ENCODE measurements at places on chromosomes 12 and 14.

- no peak for DNase-seq
Measured at GRCh38 chr12:3045989-3046388, 31.2 kb upstream of the TSPAN9 start.

- DNase-seq = no peak
Measured at GRCh38 chr14:91387169-91387835, 30.3 kb downstream of the CCDC88C start.

DNA sequence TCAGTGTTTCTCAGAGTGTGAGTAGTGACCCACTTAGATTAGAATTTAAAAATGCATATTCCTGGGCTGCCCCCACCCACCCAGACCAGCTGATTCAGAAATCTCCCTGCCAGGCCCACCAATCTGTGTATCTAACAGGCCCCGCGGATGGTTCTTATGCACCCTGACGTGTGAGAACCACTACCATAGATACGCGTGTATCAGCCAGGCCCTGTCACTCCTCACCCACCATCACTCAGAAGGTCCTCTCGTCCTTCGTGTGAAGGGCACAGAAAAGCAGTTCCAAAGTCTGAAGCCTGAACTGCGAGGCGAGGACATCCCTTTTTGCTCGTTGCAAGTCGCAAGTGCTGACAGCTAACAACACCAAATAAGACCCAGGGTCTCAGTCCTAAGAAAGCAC lies 72.4 kb downstream of the IFT43 start:
- DNase-seq = no peak

DNA sequence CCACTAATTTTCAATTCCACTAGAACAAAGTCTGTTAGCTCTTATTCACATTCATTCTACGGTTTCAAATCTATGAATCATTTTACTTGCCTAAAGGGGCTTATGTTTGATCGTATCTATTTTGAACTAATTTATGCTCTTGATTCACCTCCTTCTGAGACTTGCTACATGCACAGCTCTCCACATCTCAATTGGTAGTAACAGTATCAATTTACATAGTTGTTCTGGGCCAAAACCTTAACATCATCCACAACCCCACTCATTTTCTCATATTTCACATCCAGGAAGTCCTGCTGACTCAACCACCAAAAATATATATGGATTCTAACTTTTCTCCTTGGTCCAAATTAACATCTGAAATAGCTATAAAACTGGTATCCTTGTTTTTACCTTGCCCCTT lies 208.6 kb downstream of the RASSF9 start:
- DNase-seq = no peak

DNA sequence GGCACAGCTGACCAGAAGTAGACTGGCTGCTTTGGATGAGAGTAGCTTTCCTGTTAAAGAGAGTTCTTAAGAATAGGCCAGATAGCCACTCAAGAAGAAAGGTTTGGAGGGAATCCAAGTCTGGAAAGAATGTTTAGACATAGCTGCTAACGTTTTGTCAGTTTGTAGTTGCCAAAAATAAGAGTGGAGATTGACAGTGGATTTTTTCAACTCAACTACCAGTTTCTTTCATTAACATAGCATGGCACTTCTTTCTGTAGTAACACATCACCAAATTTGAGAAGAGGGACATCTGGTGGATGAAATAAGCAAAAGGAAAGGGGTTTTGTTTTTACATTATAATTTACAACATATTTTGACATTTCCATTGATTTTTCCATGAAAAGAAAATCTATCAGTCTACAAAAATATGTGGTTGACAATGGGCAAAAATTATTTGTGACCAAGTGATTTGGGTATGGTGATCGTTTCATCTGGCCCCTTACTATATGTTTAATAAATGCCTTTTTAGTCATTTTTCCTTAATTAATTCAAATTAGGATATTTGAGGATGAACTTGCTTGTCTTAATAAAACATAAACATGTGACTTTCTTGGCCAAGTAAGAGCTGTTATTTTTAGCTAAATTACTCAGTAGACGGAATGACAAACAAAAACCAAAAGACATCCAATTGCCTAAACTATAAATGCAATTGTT lies 71.1 kb downstream of the PTPRR start:
- no peak for DNase-seq

DNA sequence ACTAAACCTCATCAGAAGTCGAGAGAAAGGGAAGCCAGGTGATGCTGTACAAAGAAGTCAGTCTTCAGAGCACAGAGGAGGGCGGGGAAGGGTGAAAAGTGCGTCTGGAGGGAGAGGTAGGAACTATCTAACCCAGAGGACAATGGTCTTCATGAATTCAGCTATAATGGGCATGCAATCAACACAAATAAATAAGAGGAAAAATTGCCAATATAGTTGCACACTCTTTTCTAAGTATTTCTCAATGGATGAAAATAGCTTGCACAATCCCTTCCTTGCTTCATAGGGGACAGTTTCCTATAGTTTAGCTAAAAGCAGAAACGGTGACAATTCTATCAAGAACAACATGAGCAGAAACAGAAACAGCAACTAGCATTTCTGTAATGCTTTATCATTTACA lies 931.2 kb downstream of the AACS start:
- DNase-seq = no peak

DNA sequence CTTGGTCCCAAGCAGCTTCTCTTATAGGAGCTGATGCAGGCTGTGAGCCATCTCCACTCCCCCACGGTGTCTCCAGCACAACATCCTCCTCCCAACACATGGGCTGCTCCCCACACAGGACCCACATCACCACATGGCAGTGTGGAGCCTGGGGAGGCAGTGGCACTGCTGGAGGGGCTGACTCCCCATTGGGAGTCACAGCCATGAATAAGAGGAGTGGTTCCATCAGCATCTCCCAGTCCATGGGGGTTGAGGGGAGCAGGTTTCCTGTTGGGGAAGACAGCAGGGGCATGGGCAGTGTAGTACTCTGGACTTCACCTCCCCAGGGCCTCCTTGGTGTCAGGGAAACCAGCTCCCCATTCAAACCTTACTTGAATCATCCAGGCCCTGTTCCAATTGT lies 40.5 kb upstream of the OXA1L start:
- DNase-seq = no peak

DNA sequence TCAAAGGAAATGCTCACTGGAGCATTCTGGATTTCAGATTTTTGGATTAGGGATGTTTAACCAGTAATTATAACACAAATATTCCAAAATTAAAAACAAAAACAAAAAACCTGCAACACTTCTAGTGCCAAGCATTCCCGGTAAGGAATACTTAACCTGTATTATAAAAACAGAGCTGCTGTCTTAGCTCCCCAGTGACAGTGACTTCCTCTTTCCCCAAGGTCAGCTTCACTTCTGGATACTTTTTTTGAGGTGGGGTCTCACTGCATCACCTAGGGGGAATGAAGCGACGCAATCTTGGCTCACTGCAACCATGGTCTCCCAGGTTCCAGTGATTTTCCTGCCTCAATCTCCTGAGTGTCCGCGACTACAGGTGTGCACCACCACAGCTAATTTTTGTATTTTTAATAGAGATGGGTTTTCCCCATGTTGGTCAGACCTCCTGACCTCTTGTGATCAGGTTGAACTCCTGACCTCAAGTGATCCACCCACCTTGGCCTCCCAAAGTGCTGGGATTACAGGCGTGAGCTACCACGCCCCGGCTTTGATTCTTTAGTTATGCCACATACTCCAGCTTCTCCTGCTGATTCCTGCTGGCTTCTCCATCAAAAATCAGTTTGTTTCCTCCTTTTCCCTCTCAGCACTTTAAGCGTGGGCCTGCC lies 15.9 kb downstream of the PPP1CC start:
- DNase-seq = no peak

DNA sequence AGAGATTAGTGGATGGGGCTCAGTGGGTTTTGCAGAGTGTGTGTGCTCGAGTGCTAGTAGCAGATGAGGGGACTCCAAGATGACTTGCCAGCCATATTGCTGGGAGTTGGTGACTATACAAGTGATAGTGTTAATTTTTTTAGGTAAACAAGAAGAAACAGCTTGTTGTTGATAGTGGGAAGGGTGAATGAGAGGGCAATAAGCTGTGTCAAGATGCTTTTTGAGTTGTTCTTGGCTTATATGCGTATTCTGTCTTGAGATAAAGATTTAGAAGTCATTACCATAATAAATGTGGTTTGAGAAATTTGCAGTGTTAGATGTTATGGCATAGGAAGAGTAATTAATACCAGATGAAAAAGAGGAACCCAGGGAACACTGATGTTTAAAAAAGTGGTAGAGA lies 75.3 kb downstream of the RCOR1 start:
- DNase-seq = no peak

DNA sequence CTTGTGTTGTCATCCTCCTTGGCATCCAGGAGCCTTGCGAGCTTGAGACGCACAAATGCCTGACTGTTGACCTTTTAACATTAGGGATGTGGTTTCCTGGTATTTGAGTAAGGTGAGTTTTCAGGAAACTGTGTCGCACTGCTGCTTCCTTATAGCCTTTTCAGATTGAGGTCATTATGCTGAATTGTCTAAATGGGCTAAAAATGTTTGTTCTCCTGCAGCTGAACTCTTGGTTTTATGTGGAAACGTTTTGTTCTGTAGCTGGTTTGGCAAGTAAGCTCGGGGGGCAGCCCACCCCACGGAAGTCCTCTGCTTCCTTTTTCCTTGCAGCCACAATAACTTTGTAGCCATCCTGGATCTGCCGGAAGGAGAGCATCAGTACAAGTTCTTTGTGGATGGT lies 5.7 kb downstream of the PRKAB1 start:
- DNase-seq = no peak

- no peak for DNase-seq
Measured at GRCh38 chr12:38427442-38427841, 110.9 kb downstream of the ALG10B start.

DNA sequence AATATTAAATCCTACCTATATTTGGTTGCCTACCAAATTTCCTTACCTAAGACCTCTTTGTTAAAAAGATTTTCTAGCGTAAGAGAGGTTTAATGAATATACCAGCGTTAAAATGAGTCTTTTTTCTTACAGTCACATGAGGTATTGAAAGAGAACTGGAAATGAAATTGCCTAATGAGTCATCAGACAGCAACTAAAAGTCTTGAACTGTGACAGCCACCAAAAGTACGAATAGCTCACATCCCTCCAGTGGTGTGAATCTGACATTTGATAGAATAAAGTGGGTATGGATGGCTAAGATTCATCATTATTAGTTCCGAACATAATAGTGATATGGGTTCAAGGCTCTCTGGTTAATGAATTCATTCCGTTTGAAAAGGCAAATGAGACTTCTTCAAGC lies 1297.3 kb downstream of the AACS start:
- no peak for DNase-seq

GRCh38 chr14:57755018-57755521 lies 110.8 kb downstream of the SLC35F4 start:
- no peak for DNase-seq

GRCh38 chr12:106149096-106149784 lies 10.5 kb upstream of the NUAK1 start:
- no peak for DNase-seq

- no peak for DNase-seq
Measured at GRCh38 chr14:79852950-79853744, 358.2 kb downstream of the DIO2 start.

DNA sequence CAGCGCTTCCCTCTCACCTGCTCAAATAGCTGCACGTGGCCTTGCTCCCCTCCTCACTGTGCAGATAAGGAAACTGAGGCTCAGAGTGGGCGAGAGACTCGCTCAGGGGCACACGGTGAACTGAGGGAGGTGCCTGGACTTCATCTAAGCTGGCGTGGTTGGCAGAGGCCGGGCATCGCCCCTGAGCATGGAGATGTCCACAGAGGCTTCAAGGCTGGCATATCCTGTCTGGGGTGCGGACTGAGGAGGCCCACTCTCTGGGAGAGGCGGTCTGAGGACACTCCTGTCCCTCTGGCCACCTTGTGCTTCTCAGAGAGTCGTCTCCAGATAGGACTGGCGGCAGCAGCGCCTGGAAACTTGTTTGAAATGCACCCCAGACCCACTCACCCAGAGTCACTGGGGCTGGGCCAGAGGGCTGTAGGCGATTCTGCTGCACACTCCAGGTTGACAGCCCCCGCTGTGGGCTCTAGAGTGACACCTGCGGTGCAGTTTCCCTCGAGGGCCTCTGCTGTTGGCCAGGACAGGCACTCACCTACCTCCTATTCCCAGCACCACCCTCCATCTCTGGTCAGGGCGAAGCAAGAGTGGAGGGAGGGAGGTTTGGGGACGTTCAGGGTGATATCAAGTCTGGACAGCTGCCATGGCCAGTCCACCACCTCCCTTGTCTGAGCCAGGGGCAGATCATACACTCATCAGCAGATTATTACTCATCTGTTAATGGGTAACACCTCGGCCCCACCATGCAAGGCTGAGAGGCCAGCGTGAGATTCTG lies 11.2 kb upstream of the LBHD2 start:
- DNase-seq = no peak

DNA sequence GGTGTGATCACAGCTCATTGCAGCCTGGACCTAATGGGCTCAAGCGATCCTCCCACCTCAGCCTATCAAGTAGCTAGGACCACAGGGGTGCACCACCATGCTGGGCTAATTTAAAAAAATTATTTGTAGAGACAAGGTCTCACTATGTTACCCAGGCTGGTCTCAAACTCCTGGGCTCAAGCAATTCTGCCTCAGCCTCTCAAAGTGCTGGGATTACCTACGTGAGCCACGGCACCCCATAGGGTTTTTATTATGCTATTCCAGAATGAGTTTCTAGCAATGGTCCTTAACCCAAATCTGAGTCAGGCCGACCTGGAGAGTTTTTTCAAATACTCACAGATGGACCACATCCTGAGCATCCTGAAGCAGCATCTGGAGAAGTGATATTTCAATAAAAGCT lies 159.8 kb downstream of the CPNE8 start:
- no peak for DNase-seq

Data from activated CD4-positive, CD25-positive, alpha-beta regulatory T cell (primary cell).